BJ (cell line): ENCODE measurements at places on chromosomes 1 and 21.

DNA sequence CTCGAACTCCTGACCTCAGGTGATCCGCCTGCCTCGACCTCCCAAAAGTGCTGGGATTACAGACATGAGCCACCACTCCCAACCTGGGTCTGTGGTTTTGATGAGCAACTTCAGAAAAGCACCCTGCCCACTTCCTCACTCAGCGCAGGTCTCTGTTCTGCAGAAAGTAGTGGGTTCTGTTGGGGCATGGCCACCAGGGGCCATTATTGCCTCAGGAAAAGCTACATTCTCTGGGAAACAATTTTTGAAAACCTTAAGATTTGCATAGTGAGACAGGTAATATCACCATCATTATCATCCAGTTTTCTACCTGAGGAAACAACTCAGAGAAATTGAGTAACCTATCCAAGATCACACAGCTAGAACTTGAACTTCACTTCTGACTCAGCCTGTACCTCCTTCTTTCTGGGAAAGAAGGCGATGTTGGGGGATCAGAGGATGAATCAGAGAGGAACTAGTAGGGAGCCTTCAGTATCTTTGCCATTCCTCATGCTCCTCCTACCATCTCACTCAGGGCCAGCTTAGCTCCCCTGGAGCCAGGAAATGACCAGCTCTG is 7.1 kb upstream of the NES start:
- no peak for DNase-seq

- no peak for DNase-seq
Measured at GRCh38 chr1:234732260-234732659, 122.3 kb upstream of the IRF2BP2 start.

DNA sequence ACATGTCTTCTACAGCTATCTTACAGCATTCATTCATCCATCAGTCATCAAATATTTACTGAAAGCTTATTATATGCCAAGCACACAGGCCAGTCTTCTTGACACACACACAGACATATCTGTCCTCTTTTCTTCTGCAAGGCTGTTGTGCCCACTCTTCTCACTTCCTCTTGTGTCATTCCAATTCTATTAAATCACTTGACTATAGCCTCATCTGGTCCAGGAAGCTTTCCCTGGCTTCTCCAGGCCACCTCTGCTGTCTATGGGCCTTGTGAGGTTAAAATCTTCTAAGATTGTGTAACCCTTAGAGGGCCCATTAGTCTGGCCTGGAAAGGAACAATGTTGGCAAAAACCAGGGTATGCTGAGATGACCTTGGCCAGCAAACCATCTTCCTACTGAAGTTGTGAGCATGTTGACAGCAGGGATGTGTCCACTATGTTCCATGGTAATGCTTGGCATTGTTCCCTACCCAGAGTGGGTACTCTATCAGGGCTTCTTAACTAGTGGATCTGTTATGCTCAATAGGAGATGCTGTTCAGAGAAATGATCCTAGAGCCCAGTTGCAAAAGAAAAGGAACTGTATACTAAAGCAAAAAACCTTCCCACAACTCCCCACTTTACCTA is 5.3 kb downstream of the TRAF3IP3 start:
- DNase-seq, result no peak

- no peak for DNase-seq
Measured at GRCh38 chr1:24503059-24503751, 569 bp downstream of the RCAN3 start.

GRCh38 chr1:178926046-178926445 is 55.2 kb upstream of the ANGPTL1 start:
- no peak for DNase-seq

DNA sequence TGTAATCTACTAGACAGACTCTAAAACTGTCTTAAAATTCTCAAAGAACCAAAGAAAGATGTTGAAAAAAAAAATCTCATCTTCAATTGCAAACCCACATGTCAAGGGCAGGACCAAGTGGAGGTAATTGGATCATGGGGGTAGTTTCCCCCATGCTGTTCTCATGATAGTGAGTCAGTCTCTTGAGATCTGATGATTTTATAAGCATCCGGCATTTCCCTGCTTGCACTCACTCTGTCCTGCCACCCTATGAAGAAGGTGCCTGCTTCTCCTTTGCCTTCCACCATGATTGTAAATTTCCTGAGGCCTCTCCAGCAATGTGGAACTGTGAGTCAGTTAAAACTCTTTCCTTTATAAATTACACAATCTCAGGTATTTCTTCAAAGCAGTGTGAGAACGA is 257.0 kb downstream of the HHIPL2 start:
- DNase-seq, result no peak

GRCh38 chr1:174988539-174988938 is 11.2 kb upstream of the CACYBP start:
- DNase-seq, result no peak

DNA sequence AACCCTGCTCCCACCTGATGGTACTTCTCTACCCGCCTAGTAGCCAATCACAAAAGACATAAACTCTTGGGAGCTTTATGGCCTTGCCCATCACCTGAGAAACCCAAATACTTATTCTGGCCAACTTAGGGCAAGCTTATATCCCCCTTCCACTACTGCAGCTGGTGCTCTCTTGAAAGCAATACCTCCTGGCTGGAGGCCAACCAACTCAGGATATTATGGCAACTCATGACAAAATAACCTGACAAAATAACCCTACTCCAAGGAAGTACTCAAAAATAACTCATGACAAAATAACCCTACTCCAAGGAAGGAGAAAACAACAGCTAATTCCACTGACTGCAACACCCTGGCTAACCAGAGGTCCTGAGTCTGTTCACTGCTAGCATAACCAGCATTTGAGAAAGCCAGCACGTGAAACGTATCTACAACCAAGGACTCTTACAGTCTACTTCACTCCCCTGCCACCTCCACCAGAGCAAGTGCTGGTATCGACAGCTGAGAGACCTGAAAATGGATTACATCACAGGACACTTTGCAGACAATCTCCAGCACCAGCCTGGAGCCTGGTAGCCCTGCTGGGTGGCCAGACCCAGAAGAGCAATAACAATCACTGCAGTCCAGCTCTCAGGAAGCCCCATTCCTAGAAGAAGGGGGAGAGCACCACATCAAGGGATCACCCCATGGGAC is 179.9 kb downstream of the COL24A1 start:
- DNase-seq, result no peak

DNA sequence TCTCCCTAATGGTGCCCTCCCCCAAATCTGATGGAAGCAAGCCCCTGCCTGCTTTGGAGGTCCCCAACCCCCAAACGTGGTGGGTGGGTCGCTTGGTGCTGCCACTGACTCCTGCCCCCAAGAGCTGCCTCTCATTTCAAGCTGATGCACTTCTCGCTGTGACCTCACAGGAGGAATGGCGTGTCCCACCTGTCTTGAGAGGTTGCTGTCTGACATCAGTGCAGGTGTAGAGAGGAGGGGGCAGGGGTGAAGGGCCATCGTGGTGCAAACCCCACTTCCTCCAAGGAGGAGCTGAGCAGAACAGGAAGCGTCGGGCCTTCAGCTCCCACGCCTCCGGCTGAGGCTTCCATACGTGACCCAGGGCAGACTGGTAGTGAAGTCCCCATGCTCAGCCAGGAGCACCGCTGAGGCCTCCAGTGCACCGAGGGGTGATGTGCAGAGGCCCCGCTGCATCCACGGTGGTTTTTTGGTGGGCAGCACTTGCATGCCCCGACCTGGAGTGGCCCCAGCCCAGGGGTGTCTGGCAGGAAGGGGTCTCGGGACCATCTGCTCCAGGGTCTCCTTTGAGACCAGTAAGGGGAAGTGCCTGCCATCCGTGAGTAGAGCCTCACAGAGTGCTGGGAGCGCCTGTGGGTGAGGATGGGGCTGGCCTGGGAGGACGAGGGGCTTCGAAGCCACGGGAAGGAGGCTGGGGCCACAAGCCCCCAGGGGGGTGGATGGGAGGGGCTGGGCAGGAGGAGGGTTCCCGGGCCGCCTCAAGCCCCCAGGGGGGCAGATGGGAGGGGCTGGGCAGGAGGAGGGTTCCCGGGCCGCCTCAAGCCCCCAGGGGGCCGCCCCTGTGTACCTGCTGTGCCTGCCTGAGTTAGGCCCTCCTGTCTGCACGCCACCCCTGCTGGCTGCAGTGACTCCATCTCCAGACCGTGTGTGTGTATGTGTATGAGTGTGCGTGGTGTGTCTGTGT is 39.8 kb downstream of the WDR4 start:
- no peak for DNase-seq

GRCh38 chr1:27429029-27429425 is 36.6 kb downstream of the GPR3 start:
- DNase-seq, result no peak

DNA sequence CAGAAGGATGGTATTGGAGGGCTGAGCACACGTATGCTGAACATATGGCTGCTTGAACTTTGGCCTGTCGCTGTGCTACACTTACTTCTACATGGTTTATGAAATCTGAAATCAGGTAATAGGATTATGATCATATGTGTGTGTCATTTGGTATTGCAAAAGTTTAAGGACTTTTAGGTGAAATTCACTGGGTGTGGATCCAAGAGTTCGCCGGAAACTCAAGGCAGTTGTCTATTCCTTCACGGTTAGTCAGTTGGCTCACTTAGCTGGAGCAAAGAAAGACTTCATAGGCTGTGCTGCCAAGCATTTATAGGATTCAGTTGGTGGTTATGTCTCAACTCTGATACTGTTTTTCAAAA is 927 bp downstream of the UAP1 start:
- no peak for DNase-seq

GRCh38 chr1:48062353-48062752 is 65.2 kb upstream of the TRABD2B start:
- DNase-seq, result no peak

GRCh38 chr1:201098992-201099677 is 13.1 kb downstream of the CACNA1S start:
- DNase-seq, result no peak

- DNase-seq, result no peak
Measured at GRCh38 chr1:180213401-180214170, 16.5 kb upstream of the LHX4 start.

GRCh38 chr1:234605983-234606783 is 3.8 kb downstream of the IRF2BP2 start:
- DNase-seq, result no peak

GRCh38 chr1:186059311-186059710 is 315.7 kb downstream of the TPR start:
- peak; percentile 24 for DNase-seq

- no peak for DNase-seq
Measured at GRCh38 chr1:205205055-205205454, 6.4 kb downstream of the DSTYK start.

DNA sequence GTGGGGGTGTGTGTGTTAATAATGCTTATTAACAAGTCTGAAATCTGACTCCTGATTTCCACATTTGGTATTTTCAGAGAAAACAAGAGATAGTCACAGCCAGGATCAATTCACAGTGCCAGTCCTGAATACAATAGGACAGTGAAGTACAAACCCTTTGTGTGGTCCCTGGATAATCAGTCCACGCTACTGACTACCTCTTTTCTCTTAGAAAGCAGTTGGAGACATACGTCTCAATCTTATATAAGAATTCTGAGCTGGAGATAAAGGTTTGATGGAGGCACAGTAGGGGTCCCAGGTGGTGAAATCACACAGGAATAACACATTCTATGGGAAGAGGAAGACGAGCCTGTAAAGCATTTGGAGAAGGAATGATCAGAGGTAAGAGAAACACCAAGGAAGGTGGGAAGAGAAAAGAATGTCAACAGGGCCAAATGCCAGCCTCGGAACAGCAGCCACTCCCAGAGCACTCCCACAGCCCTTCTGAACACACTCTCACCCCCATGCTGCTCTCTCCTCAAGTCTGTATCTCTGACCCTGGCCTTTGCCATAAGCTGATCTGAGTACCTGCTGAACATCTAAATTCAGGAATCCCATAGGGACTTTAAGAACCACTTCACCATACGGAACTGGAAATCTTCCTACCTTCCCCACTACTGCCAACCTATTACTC is 48.6 kb downstream of the TRAF5 start:
- no peak for DNase-seq

GRCh38 chr1:214075999-214076707 is 88.4 kb downstream of the PROX1 start:
- no peak for DNase-seq

GRCh38 chr1:33281554-33282303 is 25.4 kb downstream of the ZNF362 start:
- DNase-seq, result no peak

DNA sequence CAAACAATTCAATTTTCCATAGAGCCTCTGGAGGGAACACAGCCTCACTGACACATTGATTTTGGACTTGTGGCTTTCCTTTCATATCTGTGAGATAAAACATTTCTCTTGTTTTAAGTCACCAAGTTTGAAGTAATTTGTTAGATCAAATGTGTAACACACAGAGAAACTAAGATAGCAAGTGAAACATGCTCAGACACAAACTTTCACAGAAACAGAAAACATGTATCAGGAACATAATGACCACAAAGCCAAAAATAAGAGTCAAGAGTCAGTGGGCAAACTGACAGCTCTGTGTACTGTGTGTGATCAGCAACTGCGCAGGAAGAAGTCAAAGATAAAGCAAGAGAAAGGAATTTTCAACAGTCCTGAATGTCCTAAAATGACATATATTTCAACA is 1237.5 kb downstream of the AMY1C start:
- no peak for DNase-seq

DNA sequence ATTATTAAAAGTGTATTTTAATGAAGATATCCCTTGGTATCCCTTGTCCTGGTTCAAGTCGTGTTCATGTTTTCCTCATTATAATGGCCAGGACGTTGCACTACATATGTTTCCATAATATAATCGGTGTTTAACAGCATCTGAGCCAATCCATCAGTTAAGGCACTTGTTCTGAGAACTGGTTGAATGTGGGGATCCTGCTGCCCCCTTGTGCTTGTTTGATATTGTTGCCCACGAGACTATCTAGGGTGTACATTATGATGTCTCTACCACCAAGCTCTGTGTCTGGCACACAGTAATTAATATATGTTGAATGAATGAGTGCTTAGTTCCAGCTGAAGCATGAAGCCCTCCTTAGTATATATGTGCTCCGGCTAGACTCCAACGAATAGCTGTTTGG is 193.0 kb downstream of the CACNA1E start:
- DNase-seq, result no peak

- DNase-seq, result no peak
Measured at GRCh38 chr1:186905561-186905960, 76.8 kb downstream of the PLA2G4A start.

DNA sequence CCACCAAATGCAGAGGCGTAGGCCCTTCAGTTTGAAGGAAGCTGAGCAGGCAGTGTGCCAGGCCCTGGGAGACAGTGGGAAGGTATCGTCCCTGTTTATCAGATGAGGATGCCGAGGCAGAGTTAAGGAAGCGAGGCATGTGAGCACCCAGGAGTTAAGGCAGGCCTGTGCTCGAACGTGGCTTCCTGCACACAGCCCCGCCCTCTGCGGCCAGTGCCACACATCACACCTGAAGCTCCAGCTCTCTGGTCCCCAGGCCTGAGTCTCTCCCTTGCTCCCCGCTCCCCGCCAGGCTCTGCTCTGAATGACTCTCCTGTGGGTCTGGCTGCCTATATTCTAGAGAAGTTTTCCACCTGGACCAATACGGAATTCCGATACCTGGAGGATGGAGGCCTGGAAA is 32.1 kb downstream of the EPHX1 start:
- no peak for DNase-seq

DNA sequence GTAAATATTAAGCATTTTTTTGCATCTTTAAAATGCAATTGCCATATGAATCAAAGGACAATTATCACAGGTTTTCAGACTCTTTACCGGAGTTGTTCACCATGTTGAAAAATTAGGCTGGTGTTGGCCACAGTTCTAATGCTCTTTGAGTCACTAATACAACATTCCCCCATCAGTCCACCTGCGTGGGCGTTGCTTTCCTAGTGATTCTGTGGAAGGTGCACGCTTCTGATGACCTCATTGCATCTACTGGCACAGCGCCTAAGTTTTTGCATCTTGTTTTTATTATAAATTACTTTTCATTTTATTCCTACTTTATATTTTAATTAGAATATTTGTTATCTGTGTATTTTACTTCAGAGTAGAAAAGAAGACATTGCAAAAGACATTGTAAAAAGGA is 4.7 kb upstream of the F5 start:
- no peak for DNase-seq
